ENCODE measurements at places on chromosomes 13 and 19.

DNA sequence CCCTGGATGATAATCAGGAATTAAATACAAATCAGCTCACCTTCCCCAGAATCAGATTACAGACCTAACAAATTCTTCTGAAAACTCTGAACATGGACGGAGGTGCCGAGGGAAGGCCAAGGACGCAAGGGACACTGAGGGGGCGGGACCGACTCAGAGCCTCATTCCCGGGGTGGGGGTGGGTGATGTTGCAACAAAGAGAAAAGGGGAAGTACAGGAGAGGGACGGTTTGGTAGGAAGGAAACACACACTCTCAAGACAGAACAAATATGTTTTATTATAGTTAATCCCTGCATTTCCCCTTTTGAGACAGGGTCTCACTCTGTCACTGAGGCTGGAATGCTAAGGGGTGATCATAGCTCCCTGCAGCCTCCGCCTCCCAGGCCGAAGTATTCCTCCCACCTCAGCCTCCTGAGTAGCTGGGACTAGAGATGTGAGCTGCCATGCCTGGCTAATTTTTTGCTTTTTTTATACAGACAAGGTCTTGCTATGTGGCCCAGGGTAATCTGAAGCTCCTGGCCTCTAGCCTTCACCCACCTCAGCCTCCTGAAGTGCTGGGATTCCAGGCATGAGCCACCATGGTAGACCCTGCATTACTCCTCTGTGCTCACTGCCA is 786 bp upstream of the LILRA2 start:
- no peak for DNase-seq

GRCh38 chr13:94359875-94360274 is 119.6 kb downstream of the DCT start:
- no peak for DNase-seq

GRCh38 chr19:4042064-4042730 is 24.5 kb downstream of the ZBTB7A start:
- DNase-seq = no peak

GRCh38 chr13:30121666-30122065 is 185.7 kb downstream of the KATNAL1 start:
- DNase-seq = no peak

- peak; percentile 83 for DNase-seq
Observed at GRCh38 chr19:41263850-41264580, at the start of gene HNRNPUL1. TSS of gene HNRNPUL1 (plus strand) at chr19:41264372. CDS start at chr19:41264504, 132 bp downstream.

- no peak for DNase-seq
Observed at GRCh38 chr13:28426381-28426780, 68.5 kb downstream of the FLT1 start.

GRCh38 chr13:102286326-102286725 is 115.5 kb downstream of the FGF14 start:
- DNase-seq = no peak

DNA sequence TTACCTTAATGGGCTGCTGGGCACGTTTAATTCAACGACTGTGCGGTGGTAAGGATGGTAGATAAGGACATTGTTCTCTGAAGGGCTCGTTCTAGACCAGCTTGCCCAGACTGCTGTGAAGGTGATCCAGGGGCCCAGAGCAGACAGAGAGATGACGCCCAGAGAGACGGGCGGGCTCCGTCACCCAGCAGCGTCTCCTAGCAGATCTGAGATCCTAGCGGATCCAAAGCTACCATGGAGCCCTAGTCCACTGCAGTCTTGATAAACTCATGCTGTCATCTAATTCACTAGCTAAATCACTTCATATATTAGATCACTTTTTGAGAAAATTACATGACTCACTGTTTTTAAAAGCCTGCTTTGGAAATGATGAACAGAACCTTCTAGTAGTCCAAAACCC is 21.5 kb downstream of the COL4A2 start:
- no peak for DNase-seq
